ENCODE measurements at places on chromosomes 2 and 18.

GRCh38 chr2:129763966-129764365, 215.5 kb upstream of the RAB6C start:
- no peak overlapping the region for H3K4me3 ChIP-seq
- no peaks in the 10 kb centered on the region for H3K4me1 ChIP-seq
- H3K36me3 ChIP-seq = no peaks in the 10 kb centered on the region
- H3K27me3 ChIP-seq = no peaks in the 10 kb centered on the region

DNA sequence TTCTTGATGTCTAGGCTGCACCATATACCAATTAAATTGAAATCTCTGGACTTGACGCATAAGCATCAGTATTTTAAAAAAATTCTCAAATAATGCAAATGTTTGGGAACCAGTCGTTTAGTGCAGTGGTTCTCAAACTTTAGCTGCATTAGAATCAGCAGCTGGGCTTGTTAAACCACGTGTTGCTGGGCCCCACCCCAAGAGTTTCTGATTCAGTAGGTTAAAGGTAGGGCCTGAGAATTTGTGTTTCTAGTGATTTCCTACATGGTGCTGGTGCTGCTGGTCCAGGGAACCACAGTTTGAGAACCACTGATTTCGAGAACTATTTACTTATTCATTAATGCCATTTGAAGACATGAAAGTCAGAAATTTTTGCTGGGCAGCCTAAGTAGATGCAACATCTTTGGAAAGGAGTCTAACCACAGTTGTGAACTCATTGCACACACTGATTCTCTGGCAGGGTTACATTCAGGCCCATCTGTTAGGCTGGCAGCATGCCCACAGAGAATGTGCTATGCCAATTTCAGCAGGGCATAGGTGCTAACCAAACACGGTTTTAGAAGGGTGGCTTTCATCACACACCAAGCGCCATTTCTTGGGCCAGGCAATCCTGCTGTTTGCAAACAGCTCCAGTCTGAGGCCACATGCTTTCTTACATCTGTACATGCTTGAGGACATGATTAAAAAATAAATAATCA, 26.4 kb upstream of the ATP5MC3 start:
- H3K4me1 ChIP-seq = no peaks in the 10 kb centered on the region
- no peak for DNase-seq
- H3K36me3 ChIP-seq = no peaks in the 10 kb centered on the region

DNA sequence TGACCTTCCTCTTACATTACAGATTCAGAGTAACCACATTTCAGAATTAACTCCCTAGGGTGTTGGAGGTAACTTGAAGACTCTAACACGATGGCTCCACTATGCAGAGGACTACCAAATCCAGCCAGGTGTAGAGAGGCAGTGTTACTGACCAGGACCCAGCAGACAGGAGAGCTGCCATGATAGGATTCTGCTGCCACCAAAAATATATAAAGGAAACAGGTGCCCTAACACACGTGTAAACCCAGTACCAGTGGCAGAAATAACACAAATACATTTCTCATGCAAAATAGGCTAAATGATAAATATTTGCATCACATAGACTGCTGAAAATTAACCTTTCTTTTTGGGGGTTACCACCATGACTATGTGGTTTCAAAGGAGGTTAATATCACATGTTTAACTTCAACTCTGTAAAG, 7.0 kb downstream of the ZBTB14 start:
- H3K36me3 ChIP-seq = peaks cover 4% of the 10 kb centered on the region
- no peaks in the 10 kb centered on the region for H3K27me3 ChIP-seq
- DNase-seq = no peak
- no peak overlapping the region for H3K27ac ChIP-seq
- H3K4me1 ChIP-seq = no peaks in the 10 kb centered on the region

DNA sequence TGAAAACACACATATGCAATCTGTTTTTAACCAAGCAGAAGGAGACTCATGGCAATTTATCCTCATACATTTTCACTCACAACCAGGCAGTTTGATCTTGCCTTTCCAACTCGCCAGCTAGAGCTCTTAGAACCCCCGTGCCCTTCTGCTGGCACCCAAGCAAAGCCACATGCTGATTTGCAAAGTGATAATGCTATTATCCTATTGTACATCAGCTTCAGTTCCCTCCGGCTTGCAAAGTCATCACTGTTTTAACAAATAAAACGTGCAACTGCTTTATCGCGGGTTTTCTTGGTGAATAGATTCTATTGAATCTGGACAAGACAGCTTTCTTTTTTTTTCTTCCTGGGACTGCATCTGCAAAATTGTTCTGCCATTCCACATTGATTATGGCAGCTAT, 314.6 kb downstream of the LNPK start:
- no peaks in the 10 kb centered on the region for H3K27me3 ChIP-seq
- H3K27ac ChIP-seq = no peak overlapping the region
- no peak overlapping the region for H3K4me3 ChIP-seq
- DNase-seq = no peak
- H3K4me1 ChIP-seq = no peaks in the 10 kb centered on the region

DNA sequence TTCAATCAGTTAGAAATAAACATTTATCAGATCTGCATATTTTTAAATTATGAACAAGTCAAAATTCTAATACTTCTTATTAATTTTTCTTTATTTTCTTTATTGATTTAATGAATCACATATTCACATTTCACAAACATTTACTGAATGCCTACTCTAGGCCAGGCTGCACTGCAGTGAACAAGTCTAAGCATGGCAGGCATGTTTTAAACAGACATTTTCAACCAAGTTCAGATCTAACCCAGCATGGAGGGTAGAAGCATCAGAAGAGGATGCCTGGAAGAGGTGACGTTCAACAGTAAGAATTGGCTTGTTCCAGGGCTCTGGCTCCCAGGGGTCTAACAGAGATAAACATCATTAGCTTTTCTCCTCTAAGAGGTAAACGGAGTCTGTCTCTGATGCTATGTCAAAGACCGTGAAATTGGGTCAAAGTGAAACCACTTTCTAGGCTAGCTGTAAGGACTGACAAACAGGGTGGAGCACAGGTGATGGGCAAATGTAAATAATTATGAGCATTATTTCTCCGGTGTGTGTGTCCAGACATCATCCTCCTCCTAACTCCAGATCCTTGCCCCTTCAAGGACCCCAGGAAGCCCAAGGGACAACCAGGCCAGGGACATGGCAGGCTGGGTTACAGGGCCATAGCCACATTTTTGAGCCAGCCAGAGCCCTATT, 50.6 kb downstream of the UNC50 start:
- no peaks in the 10 kb centered on the region for H3K4me1 ChIP-seq
- H3K36me3 ChIP-seq = no peaks in the 10 kb centered on the region
- H3K27ac ChIP-seq = no peak overlapping the region
- no peak for DNase-seq
- no peaks in the 10 kb centered on the region for H3K27me3 ChIP-seq

DNA sequence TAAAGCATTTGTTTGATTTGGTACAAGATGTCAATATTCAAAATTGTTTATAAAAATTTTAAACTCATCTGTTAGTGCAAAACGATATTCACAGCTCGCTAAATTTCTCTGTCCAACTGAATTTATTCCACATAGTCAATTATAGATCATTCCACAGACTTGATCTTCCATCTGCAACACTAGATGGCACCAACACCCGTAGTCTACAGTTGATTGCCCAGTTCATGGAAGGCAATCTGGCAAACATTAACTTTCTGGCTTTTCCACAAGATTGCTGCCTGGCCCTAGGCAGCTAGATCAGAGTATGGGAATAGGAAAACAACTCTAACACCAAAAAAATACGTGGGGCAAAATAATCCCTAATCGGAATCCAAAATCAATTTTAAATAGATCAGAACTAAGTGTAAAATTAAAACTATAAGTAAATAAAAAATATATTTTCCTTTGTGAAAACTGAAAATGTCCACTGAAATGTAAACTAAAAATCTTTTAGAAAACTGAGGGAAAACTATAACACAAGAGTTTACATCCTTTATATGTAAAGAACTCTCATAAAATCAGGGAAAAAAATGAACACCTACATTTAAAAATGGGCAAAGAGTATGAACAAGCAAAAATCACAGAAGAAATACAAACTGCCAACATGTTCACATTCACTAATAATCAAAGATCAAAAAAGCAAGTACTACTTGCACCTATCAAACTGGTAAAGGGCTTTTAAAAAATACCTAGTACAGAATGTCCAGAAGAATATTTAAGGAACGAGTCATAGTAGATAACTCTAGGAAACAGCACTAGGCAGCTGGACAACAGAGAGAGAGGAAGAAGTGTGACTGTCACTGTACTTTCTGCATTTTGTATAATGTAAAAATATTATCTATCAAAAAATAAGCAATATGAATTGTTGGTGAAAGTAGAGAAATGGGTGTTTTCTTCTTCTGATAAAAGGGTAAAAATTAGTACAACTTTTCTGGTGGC, 35.0 kb downstream of the RTN4 start:
- peak overlapping the region; percentile 28 for H3K4me3 ChIP-seq
- H3K27me3 ChIP-seq = no peaks in the 10 kb centered on the region
- no peak overlapping the region for H3K27ac ChIP-seq
- H3K4me1 ChIP-seq = peaks cover 69% of the 10 kb centered on the region
- DNase-seq = no peak
- no peaks in the 10 kb centered on the region for H3K36me3 ChIP-seq

- DNase-seq = no peak
- H3K4me1 ChIP-seq = no peaks in the 10 kb centered on the region
- no peak overlapping the region for H3K27ac ChIP-seq
- H3K27me3 ChIP-seq = no peaks in the 10 kb centered on the region
These were observed 46.9 kb upstream of the LAMA1 start for GRCh38 chr18:7164323-7165004.

DNA sequence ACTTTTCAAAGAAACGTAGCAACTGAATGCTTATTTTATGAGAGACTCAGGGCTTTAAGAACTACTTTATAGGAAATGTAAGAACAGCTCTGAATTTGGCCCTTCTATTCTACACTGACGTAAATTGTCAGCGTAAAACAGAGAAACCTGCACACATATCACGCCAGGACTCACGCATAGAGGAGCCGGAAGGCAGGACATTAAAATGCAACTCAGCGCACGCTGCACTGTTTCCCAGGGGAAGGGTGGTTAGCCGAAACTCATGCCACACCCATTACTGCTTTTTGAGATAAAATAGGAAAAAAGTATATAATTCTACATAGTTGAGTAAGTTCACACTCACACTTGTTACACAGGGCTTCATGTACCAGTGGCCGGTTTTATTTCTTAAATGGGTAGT, 7.4 kb downstream of the TUBB6 start:
- no peaks in the 10 kb centered on the region for H3K27me3 ChIP-seq
- peaks cover 35% of the 10 kb centered on the region for H3K36me3 ChIP-seq
- H3K27ac ChIP-seq = peak overlapping the region; percentile 55
- no peak for DNase-seq

- H3K27me3 ChIP-seq = no peaks in the 10 kb centered on the region
- H3K4me1 ChIP-seq = peaks cover 3% of the 10 kb centered on the region
- no peaks in the 10 kb centered on the region for H3K36me3 ChIP-seq
- H3K4me3 ChIP-seq = no peak overlapping the region
- no peak overlapping the region for H3K27ac ChIP-seq
- no peak for DNase-seq
These were observed 25.2 kb downstream of the ANKRD44 start for GRCh38 chr2:197285361-197285760.

- no peaks in the 10 kb centered on the region for H3K4me1 ChIP-seq
- no peak overlapping the region for H3K27ac ChIP-seq
- H3K36me3 ChIP-seq = no peaks in the 10 kb centered on the region
These were observed 186.7 kb downstream of the INSIG2 start for GRCh38 chr2:118274841-118275510.

GRCh38 chr2:13109516-13109915, 392.8 kb downstream of the TRIB2 start:
- peaks cover 12% of the 10 kb centered on the region for H3K4me1 ChIP-seq
- H3K36me3 ChIP-seq = no peaks in the 10 kb centered on the region
- H3K27me3 ChIP-seq = no peaks in the 10 kb centered on the region
- H3K27ac ChIP-seq = no peak overlapping the region

GRCh38 chr18:22711192-22711685, 221.9 kb upstream of the RBBP8 start:
- peak overlapping the region; percentile 17 for H3K4me3 ChIP-seq
- peak overlapping the region; percentile 38 for H3K27ac ChIP-seq
- no peaks in the 10 kb centered on the region for H3K36me3 ChIP-seq
- no peaks in the 10 kb centered on the region for H3K27me3 ChIP-seq
- H3K4me1 ChIP-seq = peaks cover 6% of the 10 kb centered on the region

GRCh38 chr2:176178038-176178756, 10.3 kb upstream of the HOXD1 start:
- peak overlapping the region; percentile 54 for H3K4me3 ChIP-seq
- peak; percentile 5 for DNase-seq
- no peak overlapping the region for H3K27ac ChIP-seq
- H3K36me3 ChIP-seq = no peaks in the 10 kb centered on the region
- H3K27me3 ChIP-seq = peaks cover 69% of the 10 kb centered on the region
- H3K4me1 ChIP-seq = peaks cover 4% of the 10 kb centered on the region

- no peak overlapping the region for H3K4me3 ChIP-seq
- H3K27me3 ChIP-seq = peaks cover 3% of the 10 kb centered on the region
- DNase-seq = no peak
- H3K36me3 ChIP-seq = no peaks in the 10 kb centered on the region
These were observed 273.1 kb downstream of the PHLPP1 start for GRCh38 chr18:62988471-62988870.

GRCh38 chr18:61173554-61173953, 159.7 kb upstream of the CDH20 start:
- no peak overlapping the region for H3K4me3 ChIP-seq
- no peaks in the 10 kb centered on the region for H3K36me3 ChIP-seq
- no peaks in the 10 kb centered on the region for H3K27me3 ChIP-seq

DNA sequence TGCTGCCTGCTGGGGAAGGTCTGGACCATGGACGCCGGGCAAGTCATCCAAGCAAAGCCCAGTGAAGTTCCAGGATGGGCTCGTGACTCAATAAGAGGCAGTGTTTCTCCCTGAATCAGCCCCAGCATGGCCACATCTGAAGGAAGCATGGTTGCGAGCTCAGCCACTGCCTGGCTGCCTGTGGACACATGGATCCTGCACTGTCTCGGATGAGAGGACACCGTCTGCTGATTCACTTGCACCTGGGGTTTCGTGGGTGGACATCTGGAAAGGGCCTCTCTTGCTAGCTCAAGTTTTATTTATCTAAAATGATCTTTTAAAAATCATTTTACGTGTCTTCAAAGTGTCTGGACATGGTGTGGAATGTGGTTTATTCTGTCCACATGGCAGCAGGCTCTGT, 224.8 kb upstream of the FN1 start:
- no peak for DNase-seq
- H3K36me3 ChIP-seq = no peaks in the 10 kb centered on the region
- H3K4me3 ChIP-seq = no peak overlapping the region
- peaks cover 29% of the 10 kb centered on the region for H3K4me1 ChIP-seq
- no peaks in the 10 kb centered on the region for H3K27me3 ChIP-seq

GRCh38 chr2:236986524-236987330, 99.0 kb upstream of the COPS8 start:
- DNase-seq = no peak
- no peaks in the 10 kb centered on the region for H3K36me3 ChIP-seq
- no peak overlapping the region for H3K4me3 ChIP-seq
- no peak overlapping the region for H3K27ac ChIP-seq

DNA sequence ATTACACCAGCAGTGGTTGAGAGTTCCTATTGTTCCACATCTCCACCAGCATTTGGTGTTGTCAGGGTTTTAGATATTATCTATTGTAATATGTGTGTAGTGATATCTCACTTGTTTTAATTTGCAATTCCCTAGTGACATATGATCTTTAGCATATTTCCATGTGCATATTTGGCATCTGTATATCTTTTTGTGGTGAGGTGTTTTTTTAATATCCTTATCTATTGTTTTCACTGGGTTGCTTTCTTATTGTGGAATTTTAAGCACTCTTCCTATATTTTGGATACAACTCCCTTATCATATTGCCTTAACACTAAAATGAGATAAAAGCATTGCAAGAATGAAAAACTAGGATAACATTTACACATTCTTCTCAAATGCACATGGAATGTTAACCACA, 453.9 kb upstream of the FSIP2 start:
- H3K27ac ChIP-seq = no peak overlapping the region
- no peak overlapping the region for H3K4me3 ChIP-seq
- H3K36me3 ChIP-seq = no peaks in the 10 kb centered on the region
- DNase-seq = no peak
- no peaks in the 10 kb centered on the region for H3K27me3 ChIP-seq

Data from keratinocyte (primary cell).